NCI-H345 (cell line): ENCODE measurements at places on chromosomes 11 and 22.

- no peak for DNase-seq
Measured at GRCh38 chr22:36565686-36566085, 36.7 kb upstream of the EIF3D start.

- DNase-seq = no peak
Measured at GRCh38 chr22:17492247-17492646, 71.1 kb upstream of the SLC25A18 start.

DNA sequence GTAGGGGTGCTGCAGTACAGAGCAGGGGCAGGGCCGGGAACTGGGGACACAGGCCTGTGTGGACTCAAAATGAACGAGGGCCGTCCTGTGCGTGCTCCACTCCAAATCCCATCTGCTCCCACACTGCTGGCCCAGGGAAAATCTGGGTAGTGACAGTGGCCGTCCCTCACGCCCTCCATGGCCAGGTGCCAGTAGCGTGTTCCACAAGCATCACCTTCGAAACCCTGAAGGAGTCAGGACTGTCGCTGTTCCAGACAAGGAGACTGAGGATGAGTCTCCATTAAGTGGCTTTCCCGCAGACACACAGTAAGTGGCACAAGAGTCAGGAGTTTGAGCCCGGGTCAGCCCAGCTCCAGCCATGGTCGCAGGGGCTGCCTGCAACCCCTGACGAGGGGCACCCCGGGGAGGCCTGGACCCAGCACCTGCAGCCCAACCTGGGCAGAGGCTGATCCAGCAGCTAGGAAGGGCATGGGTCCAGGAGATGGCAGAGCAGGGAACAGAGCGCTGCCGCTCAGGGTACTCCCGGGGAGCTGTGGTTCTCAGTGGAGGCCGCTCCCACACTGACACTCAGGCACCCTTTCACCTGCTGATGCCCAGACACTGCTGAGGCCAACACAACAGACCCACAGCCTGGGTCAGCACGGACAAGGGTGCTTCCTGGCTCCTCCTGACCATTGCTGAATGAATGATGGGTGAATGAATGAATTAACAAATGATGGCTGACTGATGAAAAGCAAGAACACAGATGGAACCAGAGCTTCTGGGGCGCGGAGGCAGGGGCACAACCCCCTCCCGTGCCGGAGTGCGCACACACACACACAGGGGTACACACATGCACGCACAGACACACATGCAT is 35.3 kb downstream of the IGF2 start:
- DNase-seq = no peak

DNA sequence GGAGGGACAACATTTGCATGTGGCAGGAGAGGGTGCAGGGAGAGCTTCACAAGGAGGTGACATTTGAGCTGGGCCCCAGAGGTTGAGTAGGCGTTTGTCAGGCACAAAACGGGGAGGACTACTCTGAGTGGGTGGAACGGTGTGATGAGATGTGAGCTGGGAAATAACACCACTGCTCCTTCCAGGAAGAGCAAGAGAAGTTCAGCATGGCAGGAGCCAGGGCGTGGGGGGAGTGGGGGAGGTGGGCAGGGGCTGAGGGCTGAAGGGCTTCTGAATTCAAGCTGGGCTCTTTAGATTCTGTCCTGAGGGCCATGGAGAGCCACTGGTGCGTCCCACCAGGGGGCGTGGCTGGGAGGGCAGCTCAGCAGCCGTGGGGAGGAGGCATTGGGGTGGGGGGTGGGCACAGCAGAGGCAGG is 54.2 kb downstream of the OTOG start:
- no peak for DNase-seq

DNA sequence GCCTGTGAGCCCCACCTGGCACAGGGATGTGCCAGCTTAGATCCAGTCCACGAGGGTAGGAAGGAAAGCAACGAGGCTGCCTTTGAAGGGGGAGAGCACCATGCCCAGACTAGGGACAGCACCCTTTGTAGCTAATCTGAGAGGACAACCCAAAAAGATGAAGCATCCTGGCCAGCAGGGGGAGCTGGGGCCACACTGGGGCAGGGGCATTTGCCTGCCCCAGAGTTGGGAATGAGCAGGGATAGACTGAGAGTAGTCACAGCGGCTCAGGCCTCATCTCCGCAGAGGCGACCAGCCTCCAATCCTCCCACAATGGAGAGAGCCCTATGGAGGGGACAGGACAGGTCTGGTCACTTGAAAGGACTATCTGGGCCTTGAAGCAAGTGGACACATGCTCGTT is 16.4 kb downstream of the LMO1 start:
- peak; percentile 14 for DNase-seq

DNA sequence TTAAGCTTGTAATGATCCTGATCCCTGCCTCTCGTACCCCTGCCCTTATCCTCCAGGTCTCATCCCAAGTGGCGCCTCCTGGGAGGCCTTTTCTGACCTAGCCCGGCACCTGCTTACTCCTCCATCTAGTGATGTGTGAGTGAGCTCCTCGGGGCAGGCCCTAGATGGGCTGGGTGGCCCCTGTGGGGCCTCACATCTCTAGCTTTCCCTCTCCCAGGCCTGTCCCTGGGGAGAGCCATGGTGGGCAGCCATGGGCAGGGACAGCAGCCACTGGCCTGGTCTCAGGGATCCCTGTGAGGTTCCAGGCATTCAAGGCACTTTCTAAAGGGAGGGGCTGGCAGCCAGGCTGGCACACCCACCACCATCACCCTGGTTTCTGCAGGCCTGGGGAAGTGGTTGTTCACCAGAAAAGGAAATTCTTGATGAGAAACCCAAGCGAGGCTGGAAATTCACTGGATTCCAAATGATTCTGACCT is 27.9 kb downstream of the GNAZ start:
- DNase-seq = no peak

DNA sequence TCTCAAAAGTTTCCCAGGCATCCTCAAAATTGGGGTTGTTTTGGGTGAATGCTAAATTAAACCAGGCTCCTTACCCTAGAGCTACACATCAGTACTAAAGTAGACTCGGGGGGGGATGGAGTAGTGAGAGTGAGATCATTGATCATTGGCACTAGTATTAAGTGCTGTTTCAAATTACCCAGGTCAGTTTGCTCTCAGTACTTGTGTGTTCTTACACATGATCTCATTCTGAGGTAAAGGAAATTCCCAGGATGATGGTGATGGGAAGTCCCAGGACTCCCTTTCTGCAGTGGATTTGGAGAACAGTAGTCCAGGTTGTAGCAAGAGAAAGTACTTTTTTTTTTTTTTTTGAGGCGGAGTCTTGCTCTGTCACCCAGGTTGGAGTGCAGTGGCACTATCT is 12.5 kb downstream of the RBM4 start:
- no peak for DNase-seq

DNA sequence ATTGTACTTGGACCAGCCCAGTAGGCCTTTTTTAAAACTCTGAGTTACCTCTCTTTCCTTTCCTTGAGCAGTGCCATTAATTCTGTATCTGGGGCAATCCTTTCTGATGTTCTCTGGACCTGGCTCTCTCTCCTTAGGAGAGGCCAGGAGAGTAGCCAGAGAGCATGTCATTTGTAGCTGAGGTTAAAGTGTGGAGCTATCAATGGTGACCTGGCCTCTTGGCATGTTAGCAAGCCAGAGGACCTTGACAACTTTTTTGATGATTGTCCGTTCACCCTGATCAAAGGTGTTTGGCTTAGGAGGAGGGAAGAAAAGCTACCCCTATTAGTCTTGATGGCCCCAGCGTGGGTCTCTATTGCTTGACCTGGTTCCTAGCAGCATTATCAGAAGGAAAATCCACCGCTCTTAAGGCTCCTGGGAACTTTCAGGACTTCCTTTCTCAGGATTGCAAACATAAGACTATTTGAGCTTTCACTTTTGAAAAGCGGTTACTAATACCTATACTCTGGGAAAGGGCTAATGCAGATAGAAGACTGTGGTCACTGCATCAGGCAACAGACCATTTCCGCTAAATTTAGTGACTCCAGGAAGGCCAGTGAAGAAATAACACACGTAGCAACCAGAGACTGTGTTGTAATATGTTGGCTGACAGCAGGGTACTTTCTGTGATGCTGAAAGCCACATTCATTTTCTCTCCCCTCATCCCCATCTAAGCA is 18.2 kb downstream of the LIMK2 start:
- DNase-seq = no peak

GRCh38 chr11:108654994-108655631 is 9.8 kb upstream of the DDX10 start:
- peak; percentile 35 for DNase-seq

DNA sequence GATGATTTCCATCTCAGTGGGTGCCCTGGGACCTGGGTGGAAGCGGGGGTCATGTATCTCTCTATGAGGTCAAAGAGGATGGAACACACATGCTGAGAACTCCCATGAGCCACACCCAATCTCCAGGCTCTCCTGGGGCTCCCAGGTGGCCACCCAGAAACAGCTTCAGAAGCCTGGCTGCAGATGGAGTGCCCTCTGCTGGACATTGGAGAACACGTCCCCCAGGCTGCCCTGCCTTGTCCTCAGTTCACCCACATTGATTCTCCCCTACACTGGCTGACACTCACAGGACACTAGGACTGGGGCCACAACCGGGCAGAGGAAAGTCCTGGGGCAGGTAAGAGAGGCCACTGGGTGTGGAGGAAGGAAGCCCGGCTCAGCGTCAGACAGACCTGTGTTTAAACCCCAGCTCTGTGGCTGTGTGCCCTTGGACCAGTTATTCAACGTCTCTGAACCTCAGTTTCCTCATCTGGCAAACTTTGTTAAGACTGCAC is 4.5 kb upstream of the NOL12 start:
- peak; percentile 40 for DNase-seq

GRCh38 chr22:29484642-29485041 is 4.6 kb downstream of the NEFH start:
- no peak for DNase-seq

DNA sequence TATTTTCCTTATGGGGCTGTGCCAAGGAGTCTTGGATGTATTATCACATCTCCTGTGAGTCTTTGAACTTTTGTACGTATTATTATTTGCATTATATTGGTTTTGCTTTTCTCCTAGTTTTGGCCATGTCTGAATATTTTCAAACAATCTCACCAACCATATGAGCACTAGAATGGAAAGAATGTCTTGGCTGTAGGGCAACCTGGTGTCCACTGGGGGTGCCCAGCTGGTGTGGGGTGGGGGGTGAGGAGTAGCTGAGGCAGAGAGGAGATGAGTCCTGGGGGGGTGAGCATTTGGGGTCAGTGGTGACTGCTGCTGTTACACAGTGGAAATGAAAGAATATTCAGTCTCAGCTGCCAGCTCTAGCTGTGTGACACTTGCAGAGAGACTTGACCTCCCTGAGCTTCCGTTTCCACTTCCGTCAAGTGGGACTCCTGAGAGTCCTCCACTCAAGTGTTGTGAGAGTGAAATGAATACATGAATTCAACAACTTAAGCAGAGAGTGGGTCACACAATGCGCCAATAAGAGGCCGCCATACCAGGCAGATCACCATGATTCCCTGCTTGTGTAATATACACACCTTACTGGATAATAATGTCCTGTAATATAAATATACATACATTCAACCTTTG is 12.7 kb upstream of the PVALB start:
- DNase-seq = peak; percentile 27

- no peak for DNase-seq
Measured at GRCh38 chr11:126581871-126582648, 226.6 kb downstream of the ST3GAL4 start.
